Neural crest cell (in vitro differentiated cells): ENCODE measurements at places on chromosomes 16 and 17. TPM values are rescaled to one million over a fixed set of nuclear protein-coding genes. Genes with fewer than 3 reads are reported as not detected.

DNA sequence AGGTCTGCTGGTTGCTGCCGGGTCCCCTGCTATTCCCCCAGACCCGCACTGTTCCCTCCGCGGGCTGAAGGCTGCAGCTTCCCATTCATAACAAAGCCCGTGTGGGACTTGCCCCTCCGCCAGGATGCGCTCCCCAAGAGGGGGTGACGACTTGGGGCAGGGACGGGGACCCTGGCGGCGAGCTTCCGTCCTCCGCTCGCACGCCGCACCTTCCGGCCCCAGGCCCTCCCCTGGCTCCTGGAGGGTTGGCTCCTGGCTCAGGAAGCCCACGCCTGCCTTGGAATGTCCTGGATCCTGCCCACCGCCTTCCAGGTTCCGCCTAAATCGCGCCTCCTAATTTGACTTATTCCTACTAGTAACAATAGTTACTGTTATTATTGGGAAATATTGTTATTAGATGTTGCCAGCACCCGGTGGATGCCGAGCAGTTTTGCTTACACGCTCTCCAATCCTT lies 1.1 kb upstream of the TFAP4 start:
- peak; percentile 40 for DNase-seq

Gene ULK2
- 30.6 and 30.7 TPM in 2 replicates for total RNA-seq

Gene LRRC75A
- 5.6 and 7.2 TPM in 2 replicates for total RNA-seq

Gene CDRT15L2
- not detected in 2 replicates for total RNA-seq

Gene PRM2
- total RNA-seq: not detected in 2 replicates

Gene IRX3
- 28.9 and 33.0 TPM in 2 replicates for total RNA-seq

Gene C16orf82
- total RNA-seq: 1.2 and 1.4 TPM in 2 replicates
